GM03348 (cell line): ENCODE measurements at places on chromosomes 12 and 14.

DNA sequence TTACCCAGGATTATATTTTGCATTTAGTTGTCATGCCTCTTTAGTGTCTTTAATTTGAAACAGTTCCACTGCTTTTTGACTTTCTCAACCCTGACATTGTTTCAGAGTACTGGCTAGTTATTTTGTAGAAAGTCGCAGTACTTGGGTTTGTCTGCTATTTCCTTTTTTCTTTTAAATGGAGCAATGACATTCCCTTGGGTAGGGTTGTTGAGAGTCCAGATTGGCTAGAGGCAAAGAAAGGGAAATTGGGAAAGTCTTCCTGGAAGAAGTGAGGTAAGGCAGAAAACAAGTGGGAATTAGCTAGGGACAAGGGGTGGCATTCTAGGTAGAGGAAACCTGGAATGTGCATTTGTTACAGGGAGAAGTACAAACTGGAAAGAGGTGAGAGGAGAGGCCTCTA, 245.9 kb downstream of the EMP1 start:
- DNase-seq = no peak

- peak; percentile 72 for DNase-seq
Measured at GRCh38 chr14:91229743-91230200, 14.7 kb downstream of the GPR68 start.

GRCh38 chr14:56274556-56274955, 156.3 kb downstream of the PELI2 start:
- DNase-seq = peak; percentile 28

DNA sequence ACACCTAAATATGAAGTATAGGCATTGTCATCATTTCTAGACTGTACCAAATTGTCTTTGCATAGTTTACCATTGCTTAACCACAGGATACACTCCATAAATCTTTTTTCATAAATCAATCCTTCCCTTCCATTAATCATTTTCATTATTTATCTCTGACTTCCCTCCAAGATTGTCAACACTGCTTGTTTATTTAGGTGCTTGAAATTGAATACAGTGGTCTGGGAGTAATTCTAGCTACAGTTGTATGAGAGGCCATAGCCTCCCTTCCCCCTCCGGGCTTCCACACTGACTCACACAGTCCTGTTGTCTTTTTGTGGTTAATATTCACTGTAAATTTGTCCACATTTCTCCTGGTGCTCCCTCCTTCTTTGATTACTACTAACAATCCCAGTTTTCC, 114.2 kb upstream of the ARID2 start:
- DNase-seq = peak; percentile 50

GRCh38 chr12:23415180-23415579, 534.3 kb downstream of the SOX5 start:
- DNase-seq = no peak

DNA sequence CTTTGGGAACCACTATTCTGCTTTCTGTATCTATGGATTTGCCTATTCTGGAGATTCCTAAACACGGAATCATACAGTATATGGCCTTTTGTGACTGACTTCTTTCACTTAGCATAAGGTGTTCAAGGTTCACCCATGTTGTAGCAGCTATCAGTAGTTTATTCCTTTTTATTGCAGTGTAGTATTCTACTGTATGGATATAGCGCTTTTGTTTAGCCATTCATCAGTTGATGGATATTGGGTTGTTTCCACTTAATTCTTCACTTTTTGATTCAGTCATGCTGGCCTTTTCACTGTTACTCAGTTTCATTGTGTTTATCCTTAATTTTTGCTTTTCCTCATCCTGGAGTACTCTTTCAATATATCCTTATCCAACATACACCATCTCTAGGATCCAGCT, 5.1 kb downstream of the PPP4R4 start:
- DNase-seq = no peak

GRCh38 chr14:105947599-105947998, 421.2 kb downstream of the TMEM121 start:
- DNase-seq = no peak

DNA sequence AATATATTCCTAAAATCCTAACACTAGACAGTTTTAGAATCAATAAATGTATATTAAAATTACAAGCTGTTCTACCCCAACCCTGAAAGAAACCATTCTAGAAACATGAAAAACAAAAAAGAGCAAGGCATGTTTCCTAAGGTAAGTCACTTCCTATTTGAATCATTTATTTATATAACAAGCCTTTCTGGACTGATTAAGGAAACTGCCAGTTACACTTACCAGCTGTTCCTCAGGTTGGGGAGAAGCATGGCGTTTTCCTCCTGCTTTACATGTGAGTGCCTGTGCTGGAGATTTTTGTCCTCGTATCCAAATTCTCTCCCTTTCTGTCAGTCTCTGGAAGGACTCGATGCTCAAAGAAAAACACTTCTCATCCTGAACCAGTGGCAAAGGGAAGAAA, 183.3 kb downstream of the EFCAB11 start:
- DNase-seq = no peak

- DNase-seq = no peak
Measured at GRCh38 chr12:5487948-5488625, 56.2 kb downstream of the NTF3 start.

DNA sequence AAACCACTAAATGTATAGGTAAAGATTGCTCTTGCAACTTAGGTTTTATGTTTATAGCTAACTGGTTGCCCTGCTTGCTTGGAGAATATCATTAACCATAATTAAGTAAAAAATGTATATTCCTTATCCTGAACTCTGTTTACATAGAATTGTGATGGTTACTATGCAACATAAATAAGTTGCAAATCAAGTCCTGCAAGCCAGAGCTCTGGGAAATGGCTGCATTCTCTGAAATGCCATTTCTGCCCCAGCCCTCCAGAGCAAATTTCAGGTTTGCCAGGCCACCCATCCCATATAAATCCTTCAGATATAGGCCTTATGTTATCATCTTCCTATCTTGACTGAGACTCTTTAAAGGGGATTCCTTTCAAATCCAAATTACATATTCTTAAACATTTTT, 118.4 kb upstream of the MYF6 start:
- DNase-seq = no peak

- DNase-seq = no peak
Measured at GRCh38 chr12:108507971-108508642, 7.0 kb upstream of the FICD start.

DNA sequence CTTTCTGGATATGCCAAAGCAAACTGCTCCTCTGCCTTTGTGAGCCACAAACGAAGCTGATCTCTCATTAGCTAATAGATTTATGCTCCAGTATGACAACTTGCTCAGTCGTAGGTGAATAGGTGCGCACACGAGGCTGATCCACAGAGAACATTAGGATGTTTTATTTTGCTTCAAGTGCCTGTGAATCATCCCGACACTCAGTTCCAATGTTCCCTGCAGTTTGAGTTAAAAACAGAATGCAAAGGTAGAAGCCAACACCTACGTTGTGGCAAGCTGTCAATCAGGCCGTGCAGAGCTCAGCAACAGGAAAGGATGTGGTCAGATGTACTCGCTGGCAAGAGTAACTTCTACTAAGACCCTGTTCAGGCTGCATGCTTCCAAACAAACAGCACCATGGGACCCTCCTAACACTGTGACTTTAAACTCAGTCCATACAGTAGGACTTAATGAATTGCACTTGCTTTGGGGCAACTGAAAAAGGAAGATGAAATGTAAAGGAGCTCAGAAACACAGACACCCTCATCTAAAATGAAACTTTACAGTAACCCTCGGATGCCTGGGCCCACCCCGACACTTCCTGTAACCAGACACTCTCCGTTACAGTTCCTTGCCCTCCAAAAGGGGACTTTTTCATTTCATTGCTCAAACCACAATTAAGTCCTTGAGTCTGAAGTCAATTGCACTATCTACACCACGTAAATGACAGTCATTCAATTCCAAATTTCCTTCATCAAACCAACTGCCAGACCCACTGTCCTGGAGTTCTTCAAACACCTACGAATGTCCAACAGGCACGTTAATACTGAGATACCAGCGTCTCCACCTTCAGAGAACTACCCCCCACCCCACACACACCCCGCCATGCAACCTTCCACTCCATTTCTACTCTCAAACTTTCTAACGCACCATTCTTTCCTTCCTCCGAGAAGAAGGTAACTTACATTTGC, 1.6 kb downstream of the CCDC88C start:
- DNase-seq = no peak

DNA sequence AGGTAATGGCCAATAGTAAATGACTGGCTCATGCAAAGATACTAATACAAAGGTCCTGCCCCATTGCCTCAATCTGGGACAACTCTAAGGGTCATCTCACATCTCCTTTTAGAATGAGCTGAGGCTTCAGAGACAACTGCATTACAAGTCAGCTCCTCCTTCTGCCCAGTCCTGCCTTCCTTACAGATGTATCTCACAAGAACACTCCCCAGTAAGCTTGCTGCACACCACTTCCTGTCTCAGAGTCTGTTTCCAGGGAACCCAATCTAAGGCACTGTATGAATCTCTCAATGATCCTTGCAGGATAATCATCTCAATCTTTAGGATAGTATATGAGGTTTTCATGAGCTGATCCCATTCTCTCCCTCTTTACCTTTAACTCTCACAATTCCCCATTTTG, 57.8 kb upstream of the ZDHHC17 start:
- peak; percentile 20 for DNase-seq

- DNase-seq = no peak
Measured at GRCh38 chr12:6957741-6958608, 6.8 kb downstream of the PTPN6 start.

DNA sequence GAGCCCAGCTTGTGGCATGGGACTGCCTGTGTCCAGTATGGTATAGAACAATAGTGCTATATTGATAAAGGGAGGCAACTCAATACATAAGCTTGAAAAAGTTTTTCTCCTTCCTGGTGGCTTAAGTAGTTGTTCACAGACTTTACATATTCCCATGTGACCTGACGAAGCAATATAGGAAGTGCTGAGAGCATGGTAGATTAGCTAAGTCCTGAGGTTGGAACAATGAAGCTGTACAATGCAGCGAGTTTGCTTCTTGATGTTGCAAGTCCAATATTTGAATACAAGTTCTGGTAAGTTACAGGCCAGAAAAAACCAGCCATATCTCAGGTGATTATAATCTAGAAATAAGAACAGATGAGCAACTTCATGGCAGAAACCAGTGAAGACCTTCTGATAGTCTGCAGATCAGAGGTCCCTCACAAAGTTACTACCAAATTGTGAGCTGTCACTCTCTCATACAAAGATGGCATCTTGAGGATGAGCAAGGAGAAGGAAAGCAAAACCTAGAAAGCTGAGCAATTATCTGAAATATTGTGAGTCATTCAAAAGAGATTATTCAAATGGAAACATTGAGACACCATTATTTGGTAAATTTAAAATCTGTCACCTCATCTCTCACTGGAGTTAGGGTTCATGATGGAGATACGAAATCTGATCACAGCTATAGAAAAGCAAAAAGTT, 72.9 kb upstream of the BTG1 start:
- DNase-seq = no peak

DNA sequence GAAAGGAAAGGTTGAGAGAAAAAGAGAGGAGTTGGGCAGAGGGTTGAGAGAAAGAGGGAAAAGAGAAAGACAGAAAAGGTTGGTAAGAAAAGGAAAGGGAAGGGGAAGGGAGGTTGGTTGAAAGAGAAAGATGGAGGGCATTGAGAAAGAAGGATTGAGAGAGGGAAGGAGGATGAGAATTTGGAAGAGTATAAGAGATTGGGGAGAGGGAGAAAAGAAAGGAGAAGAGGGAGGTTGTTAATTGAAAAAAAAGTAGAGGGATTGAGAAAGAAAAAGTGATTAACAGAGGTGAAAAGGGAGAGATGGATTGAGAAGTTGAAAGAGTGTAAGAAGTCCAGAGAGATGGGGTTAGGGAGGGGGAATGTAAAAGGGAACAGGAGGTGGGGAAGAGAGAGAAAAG, 21.5 kb upstream of the ERGIC2 start:
- DNase-seq = no peak

- no peak for DNase-seq
Measured at GRCh38 chr12:6608592-6609281, 1.6 kb upstream of the CHD4 start.

- DNase-seq = no peak
Measured at GRCh38 chr14:95291859-95292542, 27.7 kb downstream of the CLMN start.

DNA sequence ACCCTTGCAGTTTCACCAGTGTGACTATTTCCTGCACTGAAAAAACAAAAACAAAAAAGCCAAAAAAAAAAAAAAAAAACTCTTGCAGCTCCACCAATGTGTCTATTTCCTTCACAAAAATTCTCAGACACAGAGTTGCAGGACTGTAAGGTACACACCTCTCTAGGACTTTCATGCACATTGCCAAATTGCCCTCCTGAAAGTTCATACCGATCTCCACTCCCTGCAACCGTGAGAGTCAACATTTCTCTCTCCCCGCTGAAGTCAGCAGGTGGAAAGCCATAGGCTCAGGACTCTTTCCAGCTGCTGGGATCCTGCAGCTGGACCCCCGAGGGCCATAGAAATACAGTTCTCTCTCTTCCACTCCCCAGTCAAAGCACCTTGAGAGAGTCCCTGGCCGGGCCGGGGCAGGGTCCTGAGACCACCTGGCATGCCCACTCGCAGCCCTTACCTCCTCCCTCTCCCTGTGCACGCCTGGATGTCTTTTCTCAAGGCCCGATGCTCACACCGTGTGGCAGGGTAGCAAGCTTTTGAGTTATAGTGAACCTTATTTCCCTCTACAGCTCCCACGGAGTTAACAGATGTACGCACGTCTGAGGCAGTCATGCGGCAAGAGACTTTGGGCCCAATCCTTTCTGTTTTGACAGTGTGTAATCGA, 23.6 kb downstream of the MMAB start:
- DNase-seq = no peak

DNA sequence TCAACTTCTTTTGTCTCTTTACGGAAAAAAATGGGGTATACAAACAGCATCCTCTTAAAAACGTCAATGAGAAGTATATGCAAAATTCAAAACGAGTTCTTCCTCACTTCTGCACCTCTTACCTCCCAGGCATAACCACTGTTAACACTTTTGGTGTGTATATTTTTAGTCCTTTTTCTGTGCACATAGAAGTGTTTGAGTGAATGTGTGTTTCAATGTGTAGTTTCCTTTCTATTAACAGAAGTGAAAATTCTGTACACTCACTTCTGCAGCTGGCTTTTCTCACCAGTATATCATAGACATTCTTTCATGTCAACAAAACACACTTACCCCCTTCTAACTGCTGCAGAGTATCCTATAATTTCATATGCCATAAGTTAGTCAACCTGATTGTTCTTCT, 5.4 kb downstream of the UBR7 start:
- DNase-seq = no peak

- no peak for DNase-seq
Measured at GRCh38 chr12:11815397-11815796, 165.9 kb downstream of the ETV6 start.
